ENCODE measurements at places on chromosomes 1 and 21. TPM values are rescaled to one million over a fixed set of nuclear protein-coding genes. Genes with fewer than 3 reads are reported as not detected.

The DMRTA2 gene
- total RNA-seq = under 0.01 TPM

The SLAMF6 gene
- not detected for total RNA-seq

The CFAP107 gene
- not detected for total RNA-seq

The SELENBP1 gene
- 28.3 TPM for total RNA-seq

GRCh38 chr21:27040738-27041469, 74.0 kb upstream of the ADAMTS5 start:
- no peak for DNase-seq

DNA sequence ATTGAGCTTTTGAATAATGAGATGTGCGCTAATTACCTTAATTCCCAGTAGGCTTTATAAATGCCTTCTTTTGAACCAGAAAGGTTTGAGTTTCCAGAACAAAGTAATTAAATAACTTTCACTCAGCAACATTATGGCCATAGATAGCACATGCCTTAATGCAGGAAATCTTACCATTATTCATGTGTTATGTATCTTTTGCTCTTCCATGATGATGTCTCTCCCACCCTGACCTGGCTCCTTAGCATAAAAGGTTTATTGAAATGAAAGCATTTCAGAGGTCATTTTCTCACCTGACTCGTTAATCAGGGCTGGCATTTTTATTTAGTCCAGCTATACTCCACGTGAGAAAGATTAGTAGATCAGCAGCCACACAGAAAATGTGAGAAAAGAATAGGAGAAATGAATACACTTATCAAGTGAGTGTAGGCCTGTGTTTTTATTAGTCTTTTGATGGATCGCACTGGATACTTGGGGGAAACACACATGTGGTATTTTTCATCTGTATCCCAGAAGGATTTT, 180.2 kb downstream of the ATP6V1G3 start:
- DNase-seq = no peak

The ACOT11 gene
- 2.9 TPM for total RNA-seq

The CLEC20A gene
- total RNA-seq = under 0.01 TPM

The STUM gene
- total RNA-seq = not detected

DNA sequence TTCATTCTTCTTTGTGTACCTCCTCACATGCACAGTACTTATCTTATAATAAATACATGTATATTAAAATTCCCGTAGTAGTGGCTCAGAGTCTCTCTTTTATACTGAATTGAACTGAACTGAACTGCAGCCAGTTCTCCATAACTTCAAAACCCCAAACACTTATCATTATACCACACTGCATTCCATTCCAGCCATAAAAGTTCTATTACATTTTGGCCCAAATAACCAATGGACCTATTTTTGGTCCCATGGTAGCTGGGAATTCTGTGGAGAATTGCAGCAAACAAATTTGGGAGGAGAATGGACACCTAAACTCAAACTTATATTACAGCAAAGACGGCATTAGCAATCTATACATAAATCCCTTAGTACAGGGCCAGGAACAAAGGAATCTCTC, 86.6 kb upstream of the C1orf87 start:
- DNase-seq = no peak

DNA sequence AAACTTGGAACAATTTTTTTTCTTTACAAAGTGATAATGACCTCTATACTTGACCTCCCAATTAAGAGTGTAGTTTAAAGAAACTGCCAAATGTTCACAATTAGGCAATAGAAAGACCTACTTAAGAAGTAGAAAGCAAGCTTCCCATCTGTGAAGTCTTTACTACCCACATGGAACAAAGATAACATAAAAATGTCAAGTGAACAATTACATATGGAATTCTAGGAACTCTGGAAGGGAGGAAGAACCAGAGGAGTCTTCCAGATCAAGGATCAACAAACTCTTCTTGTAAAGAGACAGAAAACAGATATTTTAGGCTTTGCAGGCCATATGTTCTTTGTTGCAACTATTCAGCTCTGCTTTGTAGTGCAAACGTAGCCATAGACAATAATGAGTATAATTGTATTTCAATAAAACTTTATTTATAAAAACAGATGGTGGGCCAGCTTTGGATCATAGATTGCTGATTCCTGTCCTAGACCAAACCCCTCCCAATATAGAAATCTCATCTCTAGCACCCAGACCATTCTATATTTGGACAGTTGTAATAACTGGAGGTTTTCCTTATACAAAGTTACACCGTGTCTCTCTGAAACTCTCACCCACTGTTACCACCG, 68.4 kb upstream of the MAGI3 start:
- DNase-seq = no peak

DNA sequence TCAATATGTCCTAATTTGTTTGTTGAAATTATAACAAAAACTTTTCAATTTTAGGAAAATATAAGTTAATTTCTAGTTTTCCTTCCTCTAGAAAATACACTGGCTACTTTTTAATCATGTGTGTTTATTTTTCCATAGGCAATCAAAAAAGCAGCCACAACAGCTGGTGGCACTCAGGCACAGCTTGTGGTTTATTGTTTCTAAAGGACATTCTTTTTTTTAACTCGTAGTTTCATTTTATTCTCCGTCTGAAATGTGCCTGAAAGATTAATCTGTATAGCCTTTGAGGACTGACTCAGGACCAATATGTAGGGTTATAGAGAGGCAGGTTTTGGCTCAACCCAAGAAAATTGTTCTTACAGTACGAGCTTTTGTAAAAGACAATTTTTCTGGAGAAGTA, 20.7 kb upstream of the STX12 start:
- no peak for DNase-seq

DNA sequence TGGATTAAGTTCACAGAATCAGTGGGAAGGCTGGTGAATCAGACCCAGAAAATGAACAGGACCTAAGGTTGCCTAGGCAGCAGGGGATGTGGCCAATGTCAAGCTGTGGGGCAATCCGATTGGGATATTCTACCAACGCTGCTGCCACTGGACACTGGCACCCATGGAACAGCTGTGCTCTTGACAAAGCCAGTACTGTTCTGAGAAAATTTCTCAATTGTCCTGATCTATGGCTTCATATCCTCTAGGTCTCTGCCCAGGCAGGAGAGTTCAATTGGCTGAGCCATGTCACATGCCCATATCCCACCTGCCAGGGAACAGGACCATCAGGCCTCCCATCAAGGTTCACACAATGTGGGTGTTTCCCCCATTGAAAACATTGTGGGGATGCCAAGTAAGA, 6.2 kb downstream of the TACSTD2 start:
- DNase-seq = no peak

DNA sequence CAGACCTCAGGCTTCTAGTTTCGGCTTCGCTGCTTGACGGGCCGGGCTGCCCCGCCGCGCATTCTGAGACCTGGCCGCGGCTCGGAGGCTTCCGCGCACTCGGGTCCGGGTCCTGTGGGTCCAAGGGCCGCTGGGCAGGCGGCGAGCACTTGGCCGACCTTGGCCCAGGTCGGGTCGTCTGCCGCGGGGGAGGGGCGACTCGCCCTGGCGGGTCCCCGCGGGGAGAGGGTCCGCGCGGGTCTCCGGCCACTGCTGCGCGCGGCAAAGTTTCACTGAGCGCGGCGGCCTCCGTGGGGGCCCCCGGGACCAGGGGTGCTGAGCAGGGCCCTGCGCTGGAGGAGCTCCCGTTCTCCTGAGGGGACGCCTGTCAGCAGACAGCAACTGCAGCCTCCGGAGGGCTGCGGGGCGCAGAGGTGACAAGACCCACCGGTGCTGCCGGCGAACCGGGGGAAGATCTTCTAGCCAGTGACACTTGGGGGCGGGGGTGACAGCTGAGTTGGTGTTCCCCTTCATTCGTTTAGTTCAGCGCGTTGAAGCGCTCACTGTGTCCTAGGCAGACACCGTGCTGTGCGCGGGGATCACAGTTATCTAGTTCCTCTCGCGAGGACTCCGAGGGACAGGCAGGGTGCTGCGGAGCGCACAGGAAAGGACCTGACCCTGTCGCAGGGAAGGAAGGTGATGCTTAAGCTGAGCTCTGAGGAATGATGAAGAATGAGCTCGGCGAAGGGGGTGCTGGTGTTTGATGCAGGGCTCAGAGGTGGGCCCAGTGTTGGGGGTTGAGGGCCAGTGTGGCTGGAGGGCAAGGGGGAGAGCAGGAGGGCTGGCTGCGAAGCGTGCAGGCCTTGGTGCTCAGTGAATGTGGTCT, 725 bp downstream of the MTFR1L start:
- peak; percentile 98 for DNase-seq

Measured in osteoblast (primary cell).